Muscle of arm (tissue), 14 donors: ENCODE measurements at places on chromosomes 3 and 15. TPM values are rescaled to one million over a fixed set of nuclear protein-coding genes. Genes with fewer than 3 reads are reported as not detected.

DNA sequence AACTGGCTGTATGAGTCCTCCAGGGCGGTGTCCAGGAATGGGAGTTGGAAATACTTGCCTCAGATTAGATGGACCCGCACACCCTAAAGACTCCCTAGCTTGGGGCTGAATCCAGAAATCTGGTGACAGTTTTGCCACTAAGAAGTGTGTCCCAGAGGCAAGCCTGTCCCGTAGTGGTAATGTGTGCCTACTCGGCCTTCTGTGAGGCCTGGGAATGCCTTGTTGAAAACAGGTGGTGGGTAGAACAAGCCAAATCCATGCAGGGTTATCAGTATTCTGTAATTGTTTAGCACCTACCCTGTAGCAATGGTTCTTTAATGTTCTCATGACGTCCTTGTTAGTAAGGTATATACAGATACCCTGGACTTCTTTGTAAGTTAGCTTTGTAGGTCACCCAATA lies 1.6 kb downstream of the C3orf52 start:
- no peak for DNase-seq

GRCh38 chr15:59553879-59554735 lies 57.5 kb upstream of the GCNT3 start:
- no peak for DNase-seq

DNA sequence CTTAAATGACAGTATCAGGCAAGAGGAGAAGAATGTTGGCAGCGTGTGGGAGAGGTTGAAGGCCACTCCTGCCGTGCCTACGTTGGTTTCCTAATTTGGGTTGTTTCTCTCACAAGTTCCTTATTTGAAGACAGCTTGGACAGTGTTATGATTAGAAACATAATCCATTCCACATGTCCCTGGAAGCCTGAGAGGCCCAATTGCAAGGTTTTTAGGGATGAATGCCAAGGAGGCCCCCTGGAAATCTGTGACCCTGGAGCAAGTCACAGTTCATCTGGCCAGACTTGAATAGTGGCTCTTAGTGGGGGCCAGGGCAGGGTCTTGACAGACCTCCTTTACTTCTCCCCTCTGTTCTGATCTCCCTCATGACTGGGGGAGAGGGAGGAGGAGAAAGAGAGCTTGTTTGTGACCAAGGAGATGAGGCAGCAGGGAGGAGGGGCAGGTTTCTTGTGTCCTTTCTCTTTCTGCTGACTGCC lies 584.4 kb upstream of the TBL1XR1 start:
- DNase-seq: peak; percentile 73

DNA sequence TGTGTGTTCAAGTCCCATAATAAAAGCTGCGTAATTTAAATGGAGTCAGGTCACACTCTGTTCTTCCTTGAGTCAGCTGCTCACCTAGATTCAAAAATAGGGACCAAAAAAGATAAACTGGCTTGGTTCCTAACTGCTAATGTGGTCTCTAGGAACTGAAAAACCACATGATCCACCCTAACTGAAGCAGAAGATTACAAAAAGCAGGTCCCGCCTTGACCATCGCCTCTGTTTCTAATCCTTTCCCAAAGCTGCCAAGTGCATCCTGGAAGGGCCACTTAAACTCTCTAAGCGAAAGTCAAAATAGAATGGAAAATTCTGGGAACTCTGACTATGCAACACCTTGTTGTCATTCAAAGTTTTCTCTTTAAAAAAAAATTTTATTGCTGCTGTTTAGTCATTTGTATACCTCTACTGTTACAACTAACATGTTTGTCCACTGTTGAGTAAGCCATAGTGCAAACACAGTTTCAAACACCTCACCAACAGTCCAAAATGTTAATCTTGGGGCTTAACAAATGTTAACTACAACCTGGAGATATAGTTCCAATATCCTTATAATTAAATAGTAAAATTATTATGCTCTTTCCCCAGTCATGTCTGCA lies 88.9 kb upstream of the THBS1 start:
- no peak for DNase-seq

The CHRFAM7A gene
- 0.72 TPM for polyA plus RNA-seq

DNA sequence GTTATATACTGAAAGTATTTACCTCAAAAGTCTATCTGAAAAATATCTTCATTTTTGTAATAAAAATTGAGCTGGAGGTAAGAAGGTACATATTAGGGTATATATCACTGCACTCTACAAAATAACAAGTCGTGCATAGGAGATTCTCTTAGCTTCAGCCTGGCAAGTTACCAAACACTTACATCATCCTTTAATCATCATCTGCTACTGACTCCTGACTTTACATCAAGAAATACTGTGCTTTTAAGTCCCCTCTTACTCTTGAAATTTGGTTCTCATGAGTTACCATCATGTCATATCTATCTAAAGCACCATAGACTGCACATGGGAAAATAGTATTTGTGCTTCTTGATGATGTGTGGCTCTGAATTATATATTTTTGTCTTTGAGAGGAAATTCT lies 50.8 kb downstream of the LYSMD4 start:
- DNase-seq: peak; percentile 42

The ALDH1L1 gene
- polyA plus RNA-seq: 0.11 TPM

DNA sequence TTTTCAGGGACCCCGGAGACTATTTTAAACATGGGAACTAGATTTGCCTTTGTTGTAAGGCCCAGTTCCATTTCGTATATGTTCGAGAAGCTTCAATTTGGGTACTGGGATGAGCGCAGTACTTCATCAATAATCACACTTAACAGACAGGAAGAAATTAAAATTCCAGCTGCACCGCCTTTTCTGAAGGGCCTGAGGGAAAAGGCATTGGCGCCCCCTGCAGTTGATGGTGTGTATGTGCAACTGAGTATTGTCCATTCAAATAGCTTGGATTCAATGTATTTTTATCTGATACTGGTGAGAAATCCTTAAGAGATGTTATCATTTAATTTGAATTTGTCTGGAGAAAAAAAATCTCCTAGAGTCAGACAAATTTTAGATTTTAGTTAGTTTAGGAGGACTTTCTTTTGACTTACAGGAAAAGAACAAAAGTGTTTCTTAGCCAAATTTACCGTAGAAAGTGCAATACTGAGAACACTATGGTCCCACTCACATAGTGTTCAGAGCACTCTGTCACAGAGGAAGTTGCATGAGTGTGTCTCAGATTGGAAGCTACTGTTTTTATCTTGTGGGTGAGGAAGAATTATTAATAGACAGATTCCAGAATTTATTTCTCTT lies 5.4 kb upstream of the ALDH1A2 start:
- DNase-seq: peak; percentile 67
